ENCODE measurements at places on chromosomes 2 and 18.

DNA sequence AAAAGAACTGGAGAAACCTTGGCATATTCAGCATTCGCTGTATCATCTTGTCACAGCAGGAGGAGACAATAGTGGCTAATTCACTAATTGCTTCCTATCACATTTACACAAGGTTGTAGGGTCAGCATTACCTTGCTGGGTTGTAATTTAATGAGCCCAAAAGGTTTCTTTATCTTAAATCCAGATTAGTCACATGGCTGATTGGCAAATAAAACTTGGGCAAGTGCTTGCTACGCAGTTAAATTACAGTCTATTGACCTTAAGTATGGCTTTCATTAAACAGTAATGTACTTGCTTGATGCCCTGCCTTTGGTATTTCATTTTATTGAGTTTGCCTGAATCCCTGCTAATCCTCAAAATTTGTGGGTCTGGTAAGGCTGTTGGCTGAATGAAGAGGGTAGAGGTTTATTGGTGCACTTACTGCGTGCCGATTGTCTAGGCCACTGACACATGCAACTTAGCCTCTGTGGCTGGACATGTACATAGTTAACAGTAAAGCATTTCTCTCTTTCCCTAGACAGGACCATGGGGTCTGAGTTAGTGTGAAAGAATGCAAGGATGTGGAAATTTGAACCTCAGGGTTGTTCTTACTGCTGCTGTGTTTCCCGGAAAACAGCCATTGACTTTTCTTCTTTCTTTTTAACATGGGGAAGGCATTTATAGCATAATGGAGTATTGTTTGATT is 34.3 kb downstream of the FMNL2 start:
- no peak for DNase-seq

- DNase-seq = no peak
Measured at GRCh38 chr18:79260510-79260909, 135.2 kb upstream of the NFATC1 start.

- DNase-seq = no peak
Measured at GRCh38 chr2:208354964-208355381, 51.6 kb upstream of the PTH2R start.

GRCh38 chr2:27249891-27250651 is 12.8 kb downstream of the SLC30A3 start:
- DNase-seq = no peak

GRCh38 chr2:109143214-109144187 is 14.5 kb downstream of the SH3RF3 start:
- DNase-seq = no peak
